ENCODE measurements at places on chromosomes 6 and 20.

DNA sequence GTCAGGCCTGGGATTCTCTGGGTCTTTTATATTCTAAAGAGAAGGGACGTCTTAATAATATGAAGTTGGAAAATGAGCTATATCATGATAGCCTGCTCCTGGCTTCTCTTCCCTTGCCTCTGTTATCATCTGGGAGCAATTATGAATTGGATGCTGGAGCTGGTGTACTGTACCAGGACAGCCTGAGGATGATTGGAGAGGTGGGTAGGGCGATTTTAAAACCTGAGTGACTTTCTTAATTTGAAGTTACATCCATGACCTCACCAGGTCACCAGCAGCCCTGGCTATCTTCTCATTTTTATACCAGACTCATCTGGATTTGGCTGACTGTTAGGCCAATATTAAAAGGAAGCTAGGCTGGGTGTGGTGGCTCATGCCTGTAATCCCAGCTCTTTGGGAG, 317.6 kb downstream of the CLIC5 start:
- H3K36me3 ChIP-seq: no peaks in the 10 kb centered on the region
- H3K4me3 ChIP-seq: no peak overlapping the region
- no peaks in the 10 kb centered on the region for H3K27me3 ChIP-seq
- no peak overlapping the region for H3K27ac ChIP-seq

GRCh38 chr6:161634916-161635315, 361.1 kb upstream of the AGPAT4 start:
- no peak for DNase-seq
- no peak overlapping the region for H3K4me3 ChIP-seq

GRCh38 chr20:16293590-16293989, 279.7 kb downstream of the KIF16B start:
- no peaks in the 10 kb centered on the region for H3K4me1 ChIP-seq
- no peaks in the 10 kb centered on the region for H3K36me3 ChIP-seq
- H3K27ac ChIP-seq: no peak overlapping the region
- H3K4me3 ChIP-seq: no peak overlapping the region
- no peak for DNase-seq
- no peaks in the 10 kb centered on the region for H3K27me3 ChIP-seq

GRCh38 chr6:1496836-1497760, 107.7 kb downstream of the FOXF2 start:
- no peak overlapping the region for H3K4me3 ChIP-seq
- no peaks in the 10 kb centered on the region for H3K4me1 ChIP-seq
- H3K27ac ChIP-seq: no peak overlapping the region
- H3K27me3 ChIP-seq: peaks cover 67% of the 10 kb centered on the region

- H3K4me3 ChIP-seq: peak overlapping the region; percentile 13
- peak; percentile 62 for DNase-seq
- H3K27ac ChIP-seq: no peak overlapping the region
Measured at GRCh38 chr20:32674362-32674789, 635 bp upstream of the C20orf203 start.

GRCh38 chr6:16918586-16918985, 157.3 kb upstream of the ATXN1 start:
- H3K4me3 ChIP-seq: no peak overlapping the region
- no peak for DNase-seq
- H3K4me1 ChIP-seq: no peaks in the 10 kb centered on the region
- H3K27ac ChIP-seq: no peak overlapping the region

- H3K27ac ChIP-seq: no peak overlapping the region
Measured at GRCh38 chr6:155638200-155638599, 182.6 kb upstream of the NOX3 start.

GRCh38 chr6:163738725-163739407, 324.3 kb downstream of the QKI start:
- H3K27ac ChIP-seq: no peak overlapping the region
- no peak overlapping the region for H3K4me3 ChIP-seq
- peaks cover 22% of the 10 kb centered on the region for H3K27me3 ChIP-seq
- no peaks in the 10 kb centered on the region for H3K4me1 ChIP-seq

GRCh38 chr20:33348136-33348937, 53.0 kb downstream of the CDK5RAP1 start:
- no peak overlapping the region for H3K4me3 ChIP-seq
- DNase-seq: no peak
- no peaks in the 10 kb centered on the region for H3K27me3 ChIP-seq

DNA sequence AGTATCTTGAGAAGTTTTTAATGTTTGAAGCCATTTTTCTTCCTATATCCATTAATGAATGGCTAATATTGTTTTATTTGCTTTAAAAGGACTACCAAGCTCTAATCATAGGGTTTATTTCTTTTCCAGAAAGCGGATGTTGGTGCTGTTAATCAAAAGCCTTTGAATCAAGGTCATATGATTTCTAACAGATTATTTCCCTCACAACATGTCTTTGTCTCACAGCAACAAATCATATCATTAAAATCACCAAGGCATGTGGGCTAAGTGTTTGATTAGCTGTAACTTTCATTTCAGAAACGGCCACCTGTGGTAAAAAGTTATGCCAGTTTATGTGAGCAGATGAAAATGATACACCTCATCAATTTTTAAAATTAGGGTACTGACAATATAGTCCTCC, 21.7 kb downstream of the TRAF3IP2 start:
- no peak overlapping the region for H3K4me3 ChIP-seq
- H3K27me3 ChIP-seq: no peaks in the 10 kb centered on the region
- H3K4me1 ChIP-seq: peaks cover 4% of the 10 kb centered on the region
- DNase-seq: no peak

GRCh38 chr6:109466212-109466923, 10.8 kb upstream of the MICAL1 start:
- DNase-seq: no peak
- H3K27me3 ChIP-seq: no peaks in the 10 kb centered on the region
- H3K4me1 ChIP-seq: peaks cover 25% of the 10 kb centered on the region
- no peak overlapping the region for H3K4me3 ChIP-seq

GRCh38 chr20:32181606-32182005, 25.9 kb downstream of the PLAGL2 start:
- H3K4me1 ChIP-seq: no peaks in the 10 kb centered on the region
- no peak for DNase-seq
- no peak overlapping the region for H3K4me3 ChIP-seq
- H3K27me3 ChIP-seq: no peaks in the 10 kb centered on the region
- H3K27ac ChIP-seq: no peak overlapping the region

- no peaks in the 10 kb centered on the region for H3K4me1 ChIP-seq
- H3K4me3 ChIP-seq: no peak overlapping the region
- H3K27ac ChIP-seq: no peak overlapping the region
- no peaks in the 10 kb centered on the region for H3K27me3 ChIP-seq
- no peaks in the 10 kb centered on the region for H3K36me3 ChIP-seq
Measured at GRCh38 chr6:112877134-112878100, 530.3 kb downstream of the RFPL4B start.

GRCh38 chr6:80605165-80605989, 498.9 kb downstream of the BCKDHB start:
- no peak overlapping the region for H3K27ac ChIP-seq
- H3K36me3 ChIP-seq: no peaks in the 10 kb centered on the region
- H3K27me3 ChIP-seq: no peaks in the 10 kb centered on the region
- no peak overlapping the region for H3K4me3 ChIP-seq

DNA sequence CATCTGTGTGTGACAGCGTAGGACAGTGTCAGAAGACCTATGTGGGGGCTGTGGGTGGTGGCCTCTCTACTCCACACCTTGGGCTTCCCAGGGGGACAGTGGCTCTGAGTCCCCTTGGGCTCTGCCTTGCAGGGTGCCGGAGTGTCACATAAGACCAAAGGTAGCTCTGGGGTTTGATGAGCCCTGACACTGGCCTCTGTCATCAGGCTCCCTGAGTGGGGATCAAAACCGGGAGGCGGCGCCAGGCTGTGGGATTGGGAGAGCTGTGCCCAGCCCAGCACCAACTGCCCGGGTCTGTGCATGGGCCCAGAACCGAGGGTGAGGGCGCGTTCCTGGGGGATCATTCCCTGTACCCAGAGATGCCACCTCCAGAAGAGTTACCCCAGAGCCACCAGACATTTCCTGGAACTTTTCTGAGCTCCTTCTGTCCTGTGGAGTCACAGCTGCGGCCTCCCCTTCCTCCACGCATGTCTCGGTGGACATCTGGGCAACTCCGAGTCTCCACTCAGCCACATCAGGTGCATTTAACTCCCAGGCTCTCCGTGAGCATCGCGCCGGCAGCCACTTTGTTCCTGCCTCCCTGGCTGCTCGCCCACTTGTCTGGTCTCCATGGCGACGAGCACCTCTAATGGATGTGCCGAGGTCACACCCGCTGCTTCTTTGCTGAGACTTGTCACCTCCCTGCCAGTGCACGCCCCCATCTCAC, 94.7 kb downstream of the TMEM242 start:
- peaks cover 6% of the 10 kb centered on the region for H3K27me3 ChIP-seq
- H3K4me1 ChIP-seq: peaks cover 14% of the 10 kb centered on the region
- no peak for DNase-seq
- H3K27ac ChIP-seq: no peak overlapping the region
- no peaks in the 10 kb centered on the region for H3K36me3 ChIP-seq
- no peak overlapping the region for H3K4me3 ChIP-seq

GRCh38 chr6:85118233-85118632, 331.6 kb upstream of the NT5E start:
- no peak overlapping the region for H3K4me3 ChIP-seq
- no peaks in the 10 kb centered on the region for H3K4me1 ChIP-seq
- peaks cover 2% of the 10 kb centered on the region for H3K36me3 ChIP-seq
- H3K27ac ChIP-seq: no peak overlapping the region

- peaks cover 41% of the 10 kb centered on the region for H3K27me3 ChIP-seq
- H3K36me3 ChIP-seq: no peaks in the 10 kb centered on the region
- no peak overlapping the region for H3K27ac ChIP-seq
- DNase-seq: no peak
- no peaks in the 10 kb centered on the region for H3K4me1 ChIP-seq
- no peak overlapping the region for H3K4me3 ChIP-seq
Measured at GRCh38 chr6:151652325-151652724, 155.2 kb upstream of the ESR1 start.
